ENCODE measurements at places on chromosomes 3 and 15. TPM values are rescaled to one million over a fixed set of nuclear protein-coding genes. Genes with fewer than 3 reads are reported as not detected.

- no peaks in the 10 kb centered on the region for H3K4me1 ChIP-seq
- H3K36me3 ChIP-seq = no peaks in the 10 kb centered on the region
- H3K27me3 ChIP-seq = no peaks in the 10 kb centered on the region
- no peak overlapping the region for H3K27ac ChIP-seq
Measured at GRCh38 chr15:79987569-79987955, 16.6 kb upstream of the BCL2A1 start.

DNA sequence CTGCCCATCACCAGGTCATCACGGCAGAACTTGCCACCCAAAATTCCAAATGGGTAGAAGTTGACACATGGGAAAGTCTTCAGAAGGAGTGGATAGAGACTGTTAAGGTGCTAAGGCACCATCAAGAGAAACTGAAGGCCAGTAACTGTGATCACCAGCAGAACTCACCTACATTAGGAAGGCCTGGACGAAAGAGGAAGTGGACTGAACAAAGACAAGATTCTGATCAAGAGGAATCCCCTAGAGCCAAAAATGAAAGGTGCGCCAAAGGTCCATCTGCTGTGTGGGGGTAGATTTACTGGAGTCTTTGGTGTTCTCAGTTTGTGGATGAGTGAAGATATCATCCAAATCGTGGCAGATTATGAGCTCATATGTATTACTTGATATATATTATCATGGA is 46.3 kb upstream of the P3H2 start:
- DNase-seq = no peak
- no peaks in the 10 kb centered on the region for H3K4me1 ChIP-seq
- H3K27ac ChIP-seq = no peak overlapping the region
- no peaks in the 10 kb centered on the region for H3K36me3 ChIP-seq

Gene PRICKLE2
- 26.2 TPM for total RNA-seq

Gene BDH1
- total RNA-seq = 23.1 TPM

DNA sequence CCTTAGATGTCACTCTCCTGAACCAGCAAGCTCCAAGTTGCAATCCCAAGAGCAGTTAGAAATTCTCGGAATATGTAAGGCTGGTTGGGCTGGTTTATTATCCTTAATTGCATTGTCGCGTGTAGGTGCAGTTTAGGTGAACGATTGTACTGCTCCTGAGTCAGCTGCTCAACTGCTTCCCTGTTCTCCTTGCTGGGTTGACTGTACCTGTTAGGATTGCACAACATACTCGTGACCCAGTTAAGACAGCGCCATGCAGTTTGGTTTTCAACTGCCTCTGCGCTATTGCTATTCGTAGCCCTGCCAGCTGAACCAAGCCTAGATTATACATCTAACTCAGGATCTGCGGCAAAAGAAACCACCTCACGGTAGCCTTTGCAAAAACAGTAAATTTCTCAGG is 41.0 kb downstream of the BCL2L10 start:
- DNase-seq = no peak
- H3K4me3 ChIP-seq = no peak overlapping the region
- H3K27ac ChIP-seq = no peak overlapping the region

DNA sequence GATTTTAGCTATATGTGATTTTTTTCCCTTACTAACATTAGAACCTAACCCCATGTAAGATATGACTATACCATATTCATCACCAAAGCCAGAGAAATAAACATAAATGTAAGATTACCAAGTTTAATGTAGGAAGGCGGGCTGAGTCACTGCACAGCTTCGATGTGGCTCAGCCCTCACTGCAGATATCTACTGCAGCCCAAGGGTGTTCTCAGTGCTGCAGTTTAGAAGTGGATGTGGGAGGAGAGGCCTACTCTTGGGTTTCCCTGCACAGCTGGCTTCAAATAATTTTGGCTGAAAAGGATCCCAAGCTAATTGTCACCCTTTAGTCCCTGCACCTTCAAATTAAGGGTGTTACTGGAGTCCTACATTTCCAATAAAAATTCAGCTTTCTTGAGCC is 9.3 kb downstream of the ARPP19 start:
- H3K27me3 ChIP-seq = no peaks in the 10 kb centered on the region
- no peak for DNase-seq
- no peaks in the 10 kb centered on the region for H3K36me3 ChIP-seq
- H3K4me1 ChIP-seq = no peaks in the 10 kb centered on the region
- no peak overlapping the region for H3K27ac ChIP-seq

- no peak overlapping the region for H3K27ac ChIP-seq
- H3K27me3 ChIP-seq = no peaks in the 10 kb centered on the region
- no peaks in the 10 kb centered on the region for H3K4me1 ChIP-seq
- no peaks in the 10 kb centered on the region for H3K36me3 ChIP-seq
- no peak overlapping the region for H3K4me3 ChIP-seq
Measured at GRCh38 chr3:52398670-52399081, 46.2 kb downstream of the SEMA3G start.

Gene RYK
- total RNA-seq = 225 TPM

DNA sequence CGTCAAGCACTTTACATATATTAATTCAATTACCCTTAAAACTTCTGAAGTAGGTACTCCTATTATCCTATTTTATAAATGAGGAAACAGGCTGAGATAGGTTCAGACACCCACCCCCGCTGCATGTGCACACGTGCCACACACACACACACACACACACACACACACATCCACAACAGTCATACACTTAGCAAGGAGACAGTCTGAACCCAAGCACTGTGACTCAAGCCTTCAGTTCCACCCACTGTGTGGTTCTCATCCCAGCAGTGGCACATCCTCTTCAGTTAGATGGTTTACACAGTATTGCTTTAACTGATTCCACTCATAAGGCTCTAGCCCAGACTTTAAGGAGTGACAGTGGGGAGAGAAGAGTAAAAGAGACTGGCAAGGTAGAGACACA is 91.1 kb upstream of the FGF7 start:
- H3K36me3 ChIP-seq = no peaks in the 10 kb centered on the region
- H3K4me1 ChIP-seq = no peaks in the 10 kb centered on the region
- H3K27ac ChIP-seq = no peak overlapping the region
- H3K27me3 ChIP-seq = no peaks in the 10 kb centered on the region
- DNase-seq = no peak

Gene CLDN18
- not detected for total RNA-seq

Gene PHLDB2
- 56.9 TPM for total RNA-seq

- H3K27me3 ChIP-seq = no peaks in the 10 kb centered on the region
- H3K4me1 ChIP-seq = no peaks in the 10 kb centered on the region
- DNase-seq = no peak
- H3K4me3 ChIP-seq = no peak overlapping the region
- H3K27ac ChIP-seq = no peak overlapping the region
- H3K36me3 ChIP-seq = no peaks in the 10 kb centered on the region
Measured at GRCh38 chr3:187799942-187800641, 54.8 kb upstream of the BCL6 start.

DNA sequence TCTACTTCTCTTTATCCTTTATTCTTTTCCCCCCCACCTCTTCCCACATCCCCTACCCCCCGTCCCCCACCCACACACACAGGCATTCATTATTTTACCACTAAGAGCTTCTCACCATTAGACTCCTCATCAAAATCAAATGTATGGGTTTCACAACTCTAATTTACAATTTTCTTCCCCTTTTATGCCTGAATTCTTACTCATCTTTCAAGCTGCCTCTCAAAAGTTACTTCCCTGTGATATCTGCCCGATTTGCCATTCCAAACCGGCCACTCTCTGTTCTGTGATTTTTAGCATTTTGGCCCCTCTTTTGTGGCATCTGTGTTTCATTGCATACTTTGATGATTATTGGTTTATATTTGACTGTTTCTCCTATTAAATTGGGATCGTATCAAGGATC is 42.2 kb downstream of the SLC9A9 start:
- no peaks in the 10 kb centered on the region for H3K4me1 ChIP-seq
- H3K4me3 ChIP-seq = no peak overlapping the region
- no peak for DNase-seq
- no peak overlapping the region for H3K27ac ChIP-seq
- no peaks in the 10 kb centered on the region for H3K27me3 ChIP-seq
- H3K36me3 ChIP-seq = no peaks in the 10 kb centered on the region

Gene GOLGA6L9
- total RNA-seq = 6.0 TPM

DNA sequence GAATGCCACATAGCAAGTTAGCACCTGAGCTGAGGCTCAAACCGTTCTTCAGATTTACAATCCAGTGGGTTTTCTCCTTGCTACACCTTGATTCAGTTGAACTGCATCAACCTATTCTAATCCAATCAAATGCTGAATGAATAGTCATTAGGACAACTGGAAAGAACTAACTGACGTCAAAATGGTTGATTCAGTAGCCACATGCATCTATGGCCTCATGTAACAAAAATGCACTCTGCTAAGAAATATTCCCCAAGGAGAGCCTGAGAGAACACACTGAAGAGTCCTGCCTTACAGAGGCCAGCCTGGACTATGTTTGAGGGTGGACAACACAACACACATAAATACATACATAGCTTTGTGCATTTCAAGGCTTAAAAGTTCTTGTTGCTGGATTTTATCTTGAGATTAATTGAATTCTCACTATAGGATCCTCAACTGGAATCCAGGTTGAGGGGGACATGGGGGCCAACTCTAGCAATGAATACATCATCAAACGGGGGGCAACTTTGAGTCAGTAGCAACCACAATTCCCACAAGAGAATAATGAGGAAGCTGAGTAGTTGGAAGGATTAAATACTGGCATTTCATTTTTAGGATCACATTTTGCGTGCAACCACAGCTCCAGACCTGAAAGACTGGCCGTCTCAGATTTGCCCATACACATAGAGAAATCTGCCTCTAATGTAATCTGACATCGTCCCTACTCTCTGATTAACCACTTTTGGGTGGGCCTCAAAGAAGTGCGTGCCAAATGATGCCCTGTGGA is 280.2 kb upstream of the ICE2 start:
- DNase-seq = no peak
- no peaks in the 10 kb centered on the region for H3K36me3 ChIP-seq
- H3K4me3 ChIP-seq = no peak overlapping the region
- no peak overlapping the region for H3K27ac ChIP-seq

- no peak overlapping the region for H3K4me3 ChIP-seq
- H3K27me3 ChIP-seq = no peaks in the 10 kb centered on the region
- no peaks in the 10 kb centered on the region for H3K36me3 ChIP-seq
- DNase-seq = no peak
- H3K4me1 ChIP-seq = no peaks in the 10 kb centered on the region
Measured at GRCh38 chr3:181613813-181614212, 97.9 kb upstream of the SOX2 start.

Gene HSPBAP1
- 25.9 TPM for total RNA-seq

GRCh38 chr15:53328341-53328740 is 431.1 kb downstream of the WDR72 start:
- H3K4me1 ChIP-seq = no peaks in the 10 kb centered on the region
- no peak for DNase-seq
- no peaks in the 10 kb centered on the region for H3K27me3 ChIP-seq
- no peaks in the 10 kb centered on the region for H3K36me3 ChIP-seq
- no peak overlapping the region for H3K27ac ChIP-seq

- H3K36me3 ChIP-seq = no peaks in the 10 kb centered on the region
- H3K4me3 ChIP-seq = no peak overlapping the region
- H3K27me3 ChIP-seq = no peaks in the 10 kb centered on the region
- H3K27ac ChIP-seq = no peak overlapping the region
Measured at GRCh38 chr3:46584598-46585467, 18.7 kb upstream of the LRRC2 start.

GRCh38 chr15:58611731-58612676 is 137.5 kb downstream of the ADAM10 start:
- H3K4me3 ChIP-seq = no peak overlapping the region
- H3K27me3 ChIP-seq = no peaks in the 10 kb centered on the region
- H3K27ac ChIP-seq = no peak overlapping the region
- no peak for DNase-seq
- H3K4me1 ChIP-seq = no peaks in the 10 kb centered on the region

GRCh38 chr3:64327100-64327804 is 102.0 kb upstream of the PRICKLE2 start:
- H3K4me3 ChIP-seq = no peak overlapping the region
- DNase-seq = peak; percentile 91
- no peaks in the 10 kb centered on the region for H3K4me1 ChIP-seq
- H3K36me3 ChIP-seq = no peaks in the 10 kb centered on the region

- H3K27ac ChIP-seq = no peak overlapping the region
- H3K4me3 ChIP-seq = no peak overlapping the region
- H3K27me3 ChIP-seq = no peaks in the 10 kb centered on the region
- DNase-seq = no peak
- no peaks in the 10 kb centered on the region for H3K36me3 ChIP-seq
Measured at GRCh38 chr3:159660326-159660725, 328.3 kb upstream of the IL12A start.

GRCh38 chr3:160707187-160707794 is 30.3 kb downstream of the ARL14 start:
- DNase-seq = peak; percentile 26
- H3K27ac ChIP-seq = no peak overlapping the region
- no peaks in the 10 kb centered on the region for H3K4me1 ChIP-seq

DNA sequence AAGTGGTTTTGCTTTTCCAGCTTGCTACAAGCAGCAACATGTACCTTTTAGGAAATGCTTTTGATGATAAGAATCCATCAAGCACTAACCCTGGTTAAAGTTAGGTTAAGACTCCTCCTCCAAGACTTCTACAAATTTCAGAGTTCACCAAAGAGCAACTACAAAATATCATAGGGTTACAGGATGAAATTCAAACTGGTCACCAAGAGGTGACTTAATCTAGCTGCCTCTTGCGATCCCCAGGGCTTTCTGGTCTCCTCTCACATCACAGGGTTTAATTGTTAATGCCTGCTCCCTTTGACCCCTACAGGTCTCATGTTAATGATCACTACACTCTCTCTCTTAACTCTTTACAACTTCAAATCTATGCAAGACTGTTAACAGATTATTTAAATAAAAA is 66.5 kb downstream of the DPH6 start:
- no peaks in the 10 kb centered on the region for H3K27me3 ChIP-seq
- no peak overlapping the region for H3K4me3 ChIP-seq
- no peak overlapping the region for H3K27ac ChIP-seq

- H3K27ac ChIP-seq = no peak overlapping the region
- H3K27me3 ChIP-seq = no peaks in the 10 kb centered on the region
Measured at GRCh38 chr3:117719316-117719926, 1009.8 kb downstream of the TUSC7 start.

Gene THSD4
- 7.1 TPM for total RNA-seq

- peak overlapping the region; percentile 83 for H3K27ac ChIP-seq
- H3K4me3 ChIP-seq = no peak overlapping the region
- no peaks in the 10 kb centered on the region for H3K27me3 ChIP-seq
- no peaks in the 10 kb centered on the region for H3K36me3 ChIP-seq
Measured at GRCh38 chr15:81312790-81313543, 11.0 kb downstream of the STARD5 start.

GRCh38 chr15:67166280-67167009 is 88.0 kb downstream of the AAGAB start:
- no peaks in the 10 kb centered on the region for H3K36me3 ChIP-seq
- no peaks in the 10 kb centered on the region for H3K27me3 ChIP-seq
- H3K4me3 ChIP-seq = no peak overlapping the region
- DNase-seq = no peak

Data from uterus (tissue), 4 donors.